ENCODE measurements at places on chromosomes 5 and 9. TPM values are rescaled to one million over a fixed set of nuclear protein-coding genes. Genes with fewer than 3 reads are reported as not detected.
A peak's percentile ranks its signal among the peaks of the same experiment; 100 is the strongest.

The SH2D3C gene
- total RNA-seq = 38.1 TPM

The BSPRY gene
- total RNA-seq = 1.9 TPM

The PCDHB13 gene
- total RNA-seq = 9.9 TPM

DNA sequence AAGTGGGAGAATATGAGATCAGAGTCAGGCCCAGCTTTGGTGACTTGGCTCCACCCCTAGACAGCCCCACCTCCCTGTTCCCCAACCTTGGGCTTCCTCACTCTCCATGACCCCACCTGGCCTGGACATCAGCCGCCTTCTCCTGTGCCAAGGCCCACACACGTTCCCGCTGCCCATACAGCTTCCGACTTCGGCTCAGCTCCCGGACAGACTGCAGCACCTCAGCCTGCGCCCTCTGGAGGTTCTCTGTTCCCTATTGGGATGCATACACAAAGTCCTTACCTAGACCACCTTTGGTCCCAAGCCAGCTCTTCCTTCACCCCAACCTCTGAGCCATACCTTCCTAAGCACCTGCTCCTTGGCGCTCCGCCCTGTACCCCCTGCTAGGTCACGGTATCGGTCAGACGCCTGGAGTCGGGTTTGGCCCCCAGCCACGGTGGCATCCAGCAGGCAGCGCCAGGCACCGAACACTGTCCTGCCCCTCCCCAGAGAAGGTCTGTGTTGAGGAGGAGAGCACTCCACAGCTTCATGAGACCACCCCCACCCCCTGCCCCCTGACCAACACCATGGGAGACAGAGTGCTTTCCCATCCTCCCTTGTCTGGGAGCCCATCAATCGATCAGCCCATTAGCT, 2.0 kb downstream of the FCHSD1 start:
- no peak overlapping the region for H3K4me3 ChIP-seq
- peak; percentile 40 for DNase-seq
- no peaks in the 10 kb centered on the region for H3K27me3 ChIP-seq
- no peaks in the 10 kb centered on the region for H3K4me1 ChIP-seq

GRCh38 chr9:108569624-108570023, 286.2 kb downstream of the ACTL7B start:
- no peak overlapping the region for H3K4me3 ChIP-seq
- H3K27me3 ChIP-seq = no peaks in the 10 kb centered on the region
- no peak for DNase-seq
- H3K4me1 ChIP-seq = no peaks in the 10 kb centered on the region
- H3K36me3 ChIP-seq = no peaks in the 10 kb centered on the region

DNA sequence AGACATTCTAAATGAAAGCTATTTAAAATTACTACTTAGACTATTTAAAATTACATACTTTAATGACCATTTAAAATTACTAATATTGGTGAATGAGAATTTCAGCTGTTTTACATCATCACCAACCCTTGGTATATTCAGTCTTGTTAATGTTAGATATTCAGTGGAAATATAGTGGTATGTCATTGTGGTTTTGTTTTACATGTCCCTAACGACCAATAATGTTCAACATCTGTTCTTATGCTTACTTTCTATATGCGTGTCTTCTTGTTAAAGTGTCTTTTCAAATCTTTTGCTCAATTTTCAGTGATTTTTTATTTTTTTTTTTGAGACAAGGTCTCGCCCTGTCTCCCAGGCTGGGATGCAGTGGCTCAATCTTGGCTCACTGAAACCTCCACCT, 279.3 kb upstream of the TARS1 start:
- no peaks in the 10 kb centered on the region for H3K27me3 ChIP-seq
- H3K27ac ChIP-seq = no peak overlapping the region
- H3K4me3 ChIP-seq = no peak overlapping the region
- no peaks in the 10 kb centered on the region for H3K4me1 ChIP-seq

DNA sequence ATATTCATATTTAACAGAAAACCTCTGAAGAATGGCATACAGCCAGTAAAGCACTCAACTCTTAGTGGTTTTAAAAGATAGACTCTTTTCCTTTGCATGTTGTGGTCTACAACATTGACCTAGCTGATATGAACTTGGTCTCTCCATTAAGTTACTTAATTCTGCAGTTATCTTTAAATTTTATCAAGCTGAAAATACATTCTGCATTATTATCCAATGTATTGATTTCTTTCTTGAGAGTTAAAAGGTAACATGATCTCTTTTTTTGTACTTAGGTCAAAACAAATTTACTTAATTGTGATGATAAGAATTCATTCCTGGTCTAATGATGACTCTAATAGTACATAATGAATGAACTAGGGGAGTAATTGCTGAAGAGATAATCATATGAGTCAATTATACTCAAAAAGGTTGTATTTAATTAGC, 132.9 kb downstream of the STARD4 start:
- no peak overlapping the region for H3K27ac ChIP-seq
- no peaks in the 10 kb centered on the region for H3K4me1 ChIP-seq
- no peak for DNase-seq
- no peak overlapping the region for H3K4me3 ChIP-seq
- no peaks in the 10 kb centered on the region for H3K36me3 ChIP-seq
- H3K27me3 ChIP-seq = no peaks in the 10 kb centered on the region

The NMUR2 gene
- total RNA-seq = not detected

The DNM1 gene
- 39.0 TPM for total RNA-seq

The FAM81B gene
- total RNA-seq = not detected

DNA sequence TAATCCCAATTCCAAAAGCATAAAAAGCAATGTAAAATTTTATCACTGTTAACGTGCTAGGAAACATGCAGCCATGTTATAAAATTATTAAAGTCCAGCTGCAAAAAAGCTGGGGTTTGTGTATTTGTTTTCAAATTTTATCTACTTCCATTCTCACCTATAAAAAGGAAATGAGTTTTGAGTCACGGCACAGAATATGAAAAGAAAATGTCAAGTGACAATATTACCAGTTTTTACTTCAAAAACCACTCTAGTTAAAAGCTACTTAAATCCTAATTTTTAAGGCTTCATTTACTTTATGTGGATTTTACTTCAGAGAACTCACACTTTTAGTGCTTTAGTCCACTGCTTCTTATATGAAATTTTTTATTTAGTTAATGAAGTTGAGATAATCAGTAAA, 72.7 kb upstream of the IFNE start:
- H3K36me3 ChIP-seq = no peaks in the 10 kb centered on the region
- H3K4me3 ChIP-seq = no peak overlapping the region
- peaks cover 2% of the 10 kb centered on the region for H3K27me3 ChIP-seq
- peaks cover 5% of the 10 kb centered on the region for H3K4me1 ChIP-seq
- DNase-seq = no peak

- no peak overlapping the region for H3K4me3 ChIP-seq
- H3K36me3 ChIP-seq = no peaks in the 10 kb centered on the region
- no peak for DNase-seq
- peak overlapping the region; percentile 65 for H3K27ac ChIP-seq
These were observed 81.9 kb downstream of the TNC start for GRCh38 chr9:115035841-115036612.

The FAM221B gene
- not detected for total RNA-seq

DNA sequence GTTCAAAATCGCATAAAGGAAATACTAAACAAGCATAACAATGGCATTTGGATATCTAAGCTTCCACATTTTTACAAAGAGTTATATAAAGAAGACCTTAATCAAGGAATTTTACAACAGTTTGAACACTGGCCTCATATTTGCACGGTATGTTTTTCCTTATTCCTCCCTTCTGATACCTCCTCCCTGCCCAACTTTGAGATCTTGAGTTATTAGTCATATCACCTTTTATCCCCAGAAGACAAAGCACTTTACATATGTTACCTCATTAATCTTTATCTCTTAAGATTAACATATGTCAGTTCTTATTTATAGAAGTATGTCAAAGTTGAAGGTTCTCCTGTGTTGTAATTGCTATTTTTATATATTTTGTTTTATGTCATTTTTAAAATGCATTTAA, 29.8 kb downstream of the TDRD7 start:
- DNase-seq = no peak
- no peak overlapping the region for H3K4me3 ChIP-seq
- no peaks in the 10 kb centered on the region for H3K4me1 ChIP-seq
- H3K27me3 ChIP-seq = no peaks in the 10 kb centered on the region

The MAN2A1 gene
- total RNA-seq = 22.8 TPM

- H3K27me3 ChIP-seq = no peaks in the 10 kb centered on the region
- no peaks in the 10 kb centered on the region for H3K4me1 ChIP-seq
- no peak overlapping the region for H3K27ac ChIP-seq
- H3K4me3 ChIP-seq = no peak overlapping the region
- H3K36me3 ChIP-seq = no peaks in the 10 kb centered on the region
These were observed 653.4 kb upstream of the ZNF608 start for GRCh38 chr5:125399885-125400284.

The MAST4 gene
- 26.0 TPM for total RNA-seq

DNA sequence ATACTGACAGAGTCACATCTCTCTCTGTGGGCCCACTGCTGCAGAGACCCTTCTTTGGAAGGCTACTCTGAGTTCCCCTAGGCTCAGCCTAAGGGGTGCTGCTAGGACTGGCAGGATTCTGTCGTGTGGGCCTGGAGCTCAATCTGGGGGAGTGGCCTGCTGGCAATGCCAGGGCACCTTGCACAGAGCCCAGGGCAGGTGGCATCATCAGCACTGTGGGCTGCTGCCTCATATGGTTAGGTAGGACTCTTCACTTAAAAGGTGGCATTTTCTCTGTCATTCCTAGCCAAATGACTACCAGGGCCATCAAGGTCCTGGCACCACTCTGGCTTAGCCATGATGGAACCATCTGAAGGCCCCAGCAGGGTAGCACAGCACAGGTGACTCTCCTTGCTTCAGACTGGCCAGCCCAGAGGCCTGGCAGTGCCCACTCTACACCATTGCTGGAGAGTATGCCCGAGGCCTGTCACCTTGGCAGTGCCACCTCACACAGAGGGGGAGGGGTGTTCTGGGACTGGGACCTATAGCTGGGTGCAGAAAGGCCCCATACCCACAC, 21.9 kb downstream of the PITX1 start:
- DNase-seq = no peak
- no peak overlapping the region for H3K27ac ChIP-seq
- H3K27me3 ChIP-seq = no peaks in the 10 kb centered on the region

- no peak overlapping the region for H3K4me3 ChIP-seq
- no peak for DNase-seq
- H3K4me1 ChIP-seq = no peaks in the 10 kb centered on the region
- no peaks in the 10 kb centered on the region for H3K36me3 ChIP-seq
- H3K27me3 ChIP-seq = no peaks in the 10 kb centered on the region
These were observed 810.3 kb upstream of the ACO1 start for GRCh38 chr9:31574006-31574765.

The GFI1B gene
- total RNA-seq = not detected

DNA sequence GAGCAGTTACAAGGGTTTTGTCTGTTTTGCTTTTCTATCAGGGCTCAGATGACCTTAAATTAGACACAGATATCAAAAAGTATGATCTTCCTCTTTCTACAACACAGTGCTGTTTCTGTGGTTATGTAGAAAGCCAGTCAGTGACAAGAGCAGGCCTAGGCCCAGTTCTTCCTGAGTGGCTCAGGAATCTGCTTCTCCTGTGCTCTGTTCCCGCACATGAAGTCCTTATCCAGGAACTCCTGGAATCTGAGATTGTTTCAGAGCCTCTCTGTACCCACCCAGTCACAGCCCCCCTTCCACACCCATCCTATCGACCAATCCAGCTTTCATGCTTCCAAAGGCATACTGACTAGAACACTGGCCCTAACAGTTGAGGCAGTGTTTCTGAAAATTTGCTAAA, 40.4 kb upstream of the SMU1 start:
- H3K27ac ChIP-seq = no peak overlapping the region
- no peak overlapping the region for H3K4me3 ChIP-seq
- H3K27me3 ChIP-seq = no peaks in the 10 kb centered on the region
- no peaks in the 10 kb centered on the region for H3K4me1 ChIP-seq

GRCh38 chr9:83307066-83307724, 231.0 kb downstream of the FRMD3 start:
- no peak overlapping the region for H3K27ac ChIP-seq
- no peaks in the 10 kb centered on the region for H3K36me3 ChIP-seq
- no peaks in the 10 kb centered on the region for H3K27me3 ChIP-seq
- H3K4me1 ChIP-seq = peaks cover 7% of the 10 kb centered on the region

The ANKRD34B gene
- total RNA-seq = not detected

- no peaks in the 10 kb centered on the region for H3K36me3 ChIP-seq
- H3K4me1 ChIP-seq = no peaks in the 10 kb centered on the region
- no peaks in the 10 kb centered on the region for H3K27me3 ChIP-seq
- DNase-seq = no peak
- no peak overlapping the region for H3K4me3 ChIP-seq
- H3K27ac ChIP-seq = peak overlapping the region; percentile 4
These were observed 9.4 kb downstream of the C9orf72 start for GRCh38 chr9:27563738-27564430.

GRCh38 chr9:89440951-89441654, 56.8 kb downstream of the SEMA4D start:
- no peak overlapping the region for H3K27ac ChIP-seq
- H3K4me3 ChIP-seq = no peak overlapping the region
- H3K4me1 ChIP-seq = no peaks in the 10 kb centered on the region
- no peaks in the 10 kb centered on the region for H3K27me3 ChIP-seq
- H3K36me3 ChIP-seq = no peaks in the 10 kb centered on the region

GRCh38 chr9:104287253-104287878, 193.3 kb downstream of the SMC2 start:
- no peak for DNase-seq
- no peak overlapping the region for H3K27ac ChIP-seq
- H3K4me1 ChIP-seq = no peaks in the 10 kb centered on the region
- no peaks in the 10 kb centered on the region for H3K36me3 ChIP-seq

- H3K36me3 ChIP-seq = no peaks in the 10 kb centered on the region
- no peaks in the 10 kb centered on the region for H3K4me1 ChIP-seq
- H3K27ac ChIP-seq = no peak overlapping the region
- DNase-seq = no peak
These were observed 2046.8 kb upstream of the CDH9 start for GRCh38 chr5:29085142-29085541.

- no peak for DNase-seq
- no peaks in the 10 kb centered on the region for H3K4me1 ChIP-seq
- H3K36me3 ChIP-seq = no peaks in the 10 kb centered on the region
- H3K4me3 ChIP-seq = no peak overlapping the region
- no peaks in the 10 kb centered on the region for H3K27me3 ChIP-seq
- no peak overlapping the region for H3K27ac ChIP-seq
These were observed 268.6 kb upstream of the DAPK1 start for GRCh38 chr9:87229108-87229507.

The FAT2 gene
- total RNA-seq = not detected

GRCh38 chr5:180670586-180671359, 21.4 kb upstream of the FLT4 start:
- no peaks in the 10 kb centered on the region for H3K36me3 ChIP-seq
- no peaks in the 10 kb centered on the region for H3K27me3 ChIP-seq
- H3K4me3 ChIP-seq = no peak overlapping the region
- H3K4me1 ChIP-seq = no peaks in the 10 kb centered on the region
- H3K27ac ChIP-seq = no peak overlapping the region

The TMEM215 gene
- 0.55 TPM for total RNA-seq

The IL4 gene
- total RNA-seq = not detected

Data from uterus (tissue), 4 donors.